ENCODE measurements at places on chromosomes 2 and 18. TPM values are rescaled to one million over a fixed set of nuclear protein-coding genes. Genes with fewer than 3 reads are reported as not detected.

The NAT8 gene
- not detected for total RNA-seq

The VSNL1 gene
- not detected for total RNA-seq

The CCDC121 gene
- 4.0 TPM for total RNA-seq

The PHOSPHO2 gene
- 3.2 TPM for total RNA-seq

The VWC2L gene
- not detected for total RNA-seq

The NEURL3 gene
- 2.2 TPM for total RNA-seq

The SLC4A5 gene
- total RNA-seq, result 0.32 TPM

The NEU2 gene
- total RNA-seq, result not detected

The CFAP65 gene
- 0.15 TPM for total RNA-seq

The CROCC2 gene
- total RNA-seq, result not detected

The DAW1 gene
- total RNA-seq, result 2.6 TPM

The SH2D6 gene
- 1.1 TPM for total RNA-seq

The PSD4 gene
- total RNA-seq, result 8.3 TPM

The ALK gene
- total RNA-seq, result not detected

The COBLL1 gene
- 3.9 TPM for total RNA-seq

The FNDC4 gene
- 5.3 TPM for total RNA-seq

The SLC11A1 gene
- total RNA-seq, result 0.15 TPM

The NT5C1B gene
- not detected for total RNA-seq
